ENCODE measurements at places on chromosomes 12 and 14.

- DNase-seq: no peak
Observed at GRCh38 chr14:75155169-75155568, 21.2 kb downstream of the TMED10 start.

- DNase-seq: no peak
Observed at GRCh38 chr12:82473111-82473754, 114.9 kb downstream of the METTL25 start.

DNA sequence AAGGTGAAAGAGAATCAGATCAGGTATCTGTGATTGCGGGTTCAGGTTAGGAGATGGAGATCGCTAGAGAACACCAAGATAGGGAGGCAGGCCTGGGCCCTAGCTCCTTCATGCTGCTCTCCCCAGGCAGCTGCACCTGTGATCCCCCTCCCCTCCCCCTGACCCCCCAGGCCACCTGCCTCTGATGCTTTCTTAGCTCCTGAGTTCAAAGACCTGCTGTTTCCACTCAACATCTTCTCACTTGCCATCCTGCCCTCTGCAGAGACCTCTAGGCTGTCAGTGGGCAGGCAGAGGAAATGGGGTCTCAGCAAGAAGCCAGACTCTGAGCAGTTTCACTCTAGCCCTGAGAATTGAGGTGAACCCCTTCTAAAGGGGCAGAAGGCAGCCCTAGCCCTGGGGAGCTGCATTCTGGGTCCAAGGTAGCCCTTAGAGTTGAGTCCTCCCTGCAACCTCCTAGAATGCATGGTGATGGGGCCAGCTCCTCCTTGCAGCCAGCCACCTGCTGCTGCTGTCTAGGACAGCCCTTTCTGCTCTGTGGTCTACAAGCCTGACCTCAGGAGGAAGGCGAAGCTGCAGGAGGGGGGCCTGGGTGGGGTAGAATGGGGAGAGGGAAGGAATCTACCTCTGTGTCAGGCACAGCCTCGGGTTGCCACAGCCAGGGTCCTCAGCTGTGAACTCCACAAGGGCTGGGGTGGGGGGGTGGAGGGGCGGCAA lies 6.4 kb upstream of the SLC48A1 start:
- DNase-seq: no peak

- DNase-seq: no peak
Observed at GRCh38 chr14:92493024-92493423, 20.6 kb upstream of the RIN3 start.

- DNase-seq: no peak
Observed at GRCh38 chr14:74841230-74842207, 34.4 kb downstream of the PROX2 start.

DNA sequence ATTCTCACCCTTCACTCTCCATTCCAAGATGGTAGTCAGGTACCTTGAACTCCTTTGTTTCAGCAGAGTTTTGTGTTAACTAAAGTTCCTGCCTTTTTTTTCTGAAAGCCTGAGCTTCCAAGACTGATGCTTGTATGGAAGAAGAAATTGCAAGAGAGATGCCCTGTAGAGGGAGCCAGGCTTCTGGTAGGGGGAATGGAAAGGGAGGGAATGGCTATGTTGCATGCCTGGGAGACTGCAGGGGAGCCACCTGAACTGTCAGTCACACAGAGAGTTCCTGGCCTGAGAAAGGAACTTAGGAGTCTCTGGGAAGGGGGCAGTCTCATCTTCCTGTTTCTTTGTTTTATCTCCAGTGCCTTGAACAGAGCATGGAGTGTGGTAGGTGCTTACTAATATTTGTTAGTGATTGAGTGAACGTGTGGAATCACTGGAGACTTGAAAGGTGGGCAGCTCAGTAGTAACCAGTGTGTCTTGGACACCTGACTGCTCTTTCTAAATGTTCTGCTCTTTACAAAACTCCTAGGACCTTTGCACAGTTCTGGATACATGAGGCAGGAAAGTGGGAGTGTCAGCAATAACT lies 132.2 kb downstream of the ANO4 start:
- no peak for DNase-seq

GRCh38 chr12:50185970-50186663 lies 18.9 kb upstream of the CERS5 start:
- DNase-seq: no peak

DNA sequence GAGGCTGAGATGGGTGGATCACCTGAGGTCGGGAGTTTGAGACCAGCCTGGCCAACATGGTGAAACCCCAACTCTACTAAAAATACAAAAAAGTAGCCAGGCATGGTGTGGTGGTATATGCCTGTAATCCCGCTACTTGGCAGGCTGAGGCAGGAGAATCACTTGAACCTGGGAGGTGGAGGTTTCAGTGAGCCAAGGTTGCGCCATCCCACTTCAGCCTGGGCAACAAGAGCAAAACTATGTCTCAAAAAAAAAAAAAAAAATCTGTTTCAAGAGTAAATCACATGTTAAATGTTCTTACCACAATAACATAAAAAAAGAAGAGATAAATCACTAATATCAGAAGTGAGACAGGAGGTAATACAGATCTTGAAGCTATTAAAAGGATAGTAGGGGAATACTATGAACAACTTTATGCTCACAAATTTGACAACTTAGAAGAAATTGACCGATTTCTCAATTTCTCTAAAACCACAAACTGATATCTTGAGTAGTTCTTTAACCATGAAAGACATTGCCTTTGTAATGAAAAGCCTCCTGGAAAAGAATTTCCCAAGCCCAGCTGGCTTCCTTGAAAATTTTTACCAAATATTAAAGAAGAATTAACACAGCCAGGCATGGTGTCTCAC lies 37.7 kb downstream of the TAOK3 start:
- no peak for DNase-seq

DNA sequence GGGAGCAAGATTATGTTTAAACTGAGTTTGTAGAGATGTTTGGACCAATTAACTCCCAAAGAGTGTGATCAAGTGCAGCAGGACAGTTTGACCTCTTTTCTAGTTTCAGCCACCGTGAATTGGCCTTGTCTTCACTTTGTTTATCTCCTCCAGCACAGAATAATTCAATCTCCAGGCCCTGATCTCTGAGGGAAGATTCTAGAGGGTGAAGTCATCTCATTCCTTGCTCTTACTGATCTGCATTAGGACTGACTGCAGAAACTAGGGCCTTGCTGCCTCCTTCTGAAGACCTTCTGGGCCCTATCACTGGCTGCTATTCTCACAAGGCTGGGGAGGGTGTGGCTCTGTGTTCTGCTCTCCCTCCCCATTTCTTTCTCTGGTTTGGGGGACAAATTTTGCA lies 29.4 kb downstream of the C12orf75 start:
- DNase-seq: no peak

GRCh38 chr12:116820064-116820656 lies 61.1 kb downstream of the HRK start:
- DNase-seq: no peak

DNA sequence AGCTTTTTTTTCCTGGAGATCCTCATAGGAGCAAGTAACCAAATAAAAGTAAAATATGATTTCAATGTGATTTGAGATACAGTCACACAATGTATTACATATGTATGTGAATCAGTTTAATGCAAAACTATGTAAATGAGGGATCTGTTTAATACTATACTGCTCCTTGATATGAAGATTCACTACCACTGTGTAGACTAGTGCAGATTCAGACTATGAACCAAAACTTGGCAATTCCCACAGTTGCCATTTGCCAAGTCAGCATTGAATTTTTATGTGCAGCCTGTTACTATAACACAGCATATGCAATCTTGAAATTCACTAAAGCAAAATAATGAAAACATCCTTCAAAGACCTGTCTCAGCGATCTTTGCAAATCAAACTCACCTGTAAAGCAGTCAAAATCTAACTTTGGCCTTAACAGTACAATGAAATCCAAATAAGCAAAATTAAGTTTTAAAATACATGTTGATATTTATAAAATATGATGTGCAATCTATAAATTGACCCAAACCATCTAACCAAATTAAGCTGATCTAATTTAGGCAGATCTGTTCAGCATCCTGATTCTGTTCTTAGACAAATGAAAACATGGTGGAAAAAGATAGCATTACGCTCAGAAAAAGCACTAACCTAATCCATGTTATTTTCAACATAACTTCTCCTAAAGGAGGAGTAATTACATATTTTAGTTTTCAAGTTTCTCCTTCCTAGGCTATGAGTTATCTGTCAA lies 25.5 kb upstream of the LMNTD1 start:
- no peak for DNase-seq

GRCh38 chr12:56373515-56373914 lies 10.9 kb upstream of the APOF start:
- no peak for DNase-seq

DNA sequence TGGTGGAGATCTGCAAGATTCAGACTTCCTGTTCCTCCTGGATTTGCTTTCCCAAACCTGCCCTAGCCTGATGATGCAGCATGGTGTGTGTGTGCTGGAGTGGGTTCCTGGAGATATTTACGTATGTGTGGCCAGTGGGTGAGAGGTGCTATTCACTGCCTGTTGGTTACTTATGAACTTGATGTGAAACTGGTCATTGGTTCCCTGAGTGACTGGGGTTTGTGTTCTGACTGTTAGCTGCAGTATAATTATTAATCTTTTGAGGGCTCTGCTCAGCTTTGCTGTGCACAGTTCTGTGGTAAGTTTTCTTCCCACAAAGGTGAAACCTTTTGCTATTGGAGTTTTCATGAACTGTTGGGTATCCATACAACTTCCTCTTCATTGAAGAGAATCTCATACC lies 541.8 kb upstream of the FBXO33 start:
- no peak for DNase-seq

- DNase-seq: no peak
Observed at GRCh38 chr14:92391726-92392125, 68.8 kb downstream of the SLC24A4 start.

- DNase-seq: no peak
Observed at GRCh38 chr12:9751204-9752144, 9.2 kb downstream of the CD69 start.

GRCh38 chr12:66188584-66189485 lies at the start of gene IRAK3:
IRAK3 (plus strand) TSS chr12:66189214; CDS start chr12:66189300, 86 bp downstream.
- DNase-seq: peak; percentile 13

GRCh38 chr14:88481059-88481458 lies 73.7 kb downstream of the PTPN21 start:
- no peak for DNase-seq

DNA sequence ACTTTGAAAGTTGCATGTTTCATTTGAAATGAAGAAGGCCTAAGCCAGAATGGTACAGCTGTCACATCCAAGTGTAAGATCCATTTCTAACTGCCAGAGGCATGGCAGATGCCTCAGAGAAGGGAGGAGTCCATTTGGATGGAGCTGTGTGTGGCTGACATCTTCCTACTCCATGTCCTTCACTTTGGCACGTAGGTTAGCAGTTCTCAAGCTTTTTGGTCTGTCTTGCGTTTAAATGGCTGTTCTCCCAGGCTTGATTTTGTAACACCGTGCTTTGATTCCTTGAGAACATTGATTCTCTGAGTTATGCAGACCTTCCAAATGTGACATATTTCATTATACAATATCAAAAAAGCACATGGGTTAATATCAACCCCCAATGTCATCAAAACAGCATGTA lies 23.4 kb downstream of the EML1 start:
- no peak for DNase-seq

DNA sequence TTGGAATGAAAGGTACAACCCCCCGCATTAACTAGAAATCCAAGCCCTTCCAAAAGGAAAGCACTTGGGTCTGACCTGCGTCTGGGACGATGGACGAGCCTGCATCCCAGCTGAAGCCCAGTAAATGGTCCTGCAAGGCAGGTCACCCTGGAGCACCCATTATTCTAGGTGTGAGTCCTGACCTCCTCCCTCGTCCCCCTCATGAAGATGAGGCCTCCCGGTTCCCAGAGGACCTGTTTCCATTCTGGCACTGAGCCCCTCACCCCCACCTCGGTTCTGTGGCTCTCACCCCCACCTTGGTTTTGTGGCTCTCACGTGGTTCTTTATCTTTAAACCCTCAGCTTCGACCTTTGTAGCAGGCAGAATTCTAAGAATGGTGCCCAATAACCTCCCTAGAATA lies 7.3 kb downstream of the IFI27 start:
- DNase-seq: no peak

DNA sequence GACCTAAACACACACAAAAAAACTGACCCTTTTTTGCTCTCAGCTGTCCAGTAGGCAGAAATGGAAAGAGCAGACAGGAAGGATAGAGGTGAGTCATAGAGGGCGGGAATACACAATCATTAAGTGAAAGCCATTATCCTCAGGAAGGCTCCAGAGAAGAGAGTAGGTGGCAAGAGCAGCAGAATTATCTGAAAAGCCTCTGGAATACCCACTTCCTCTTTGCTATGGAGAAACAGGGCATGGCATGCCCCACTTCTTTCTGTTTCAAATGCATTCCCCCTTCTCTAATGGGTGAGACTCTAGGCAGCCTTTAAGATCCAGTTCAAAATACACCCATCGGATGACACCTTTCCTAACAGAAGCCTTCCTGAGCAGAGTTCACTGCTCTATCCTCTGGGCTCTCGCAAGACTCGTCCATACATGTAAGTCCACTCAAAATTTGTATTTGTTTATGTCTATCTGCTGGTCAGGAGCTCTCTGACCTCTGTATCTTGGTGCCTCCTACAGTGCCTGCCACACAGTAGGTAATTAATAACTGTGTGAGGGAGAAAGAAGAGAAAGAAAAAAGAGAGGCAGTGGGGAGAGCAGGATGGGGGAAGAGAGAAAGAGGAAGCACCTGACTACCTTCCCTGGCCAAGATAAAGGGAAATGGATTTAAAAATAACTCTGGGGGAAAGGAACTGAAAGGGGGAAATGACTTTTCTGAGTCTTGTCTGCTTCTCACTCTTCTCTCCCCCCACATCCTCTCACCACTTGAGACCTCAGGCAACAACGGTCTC lies 8.5 kb downstream of the KLHL33 start:
- no peak for DNase-seq

DNA sequence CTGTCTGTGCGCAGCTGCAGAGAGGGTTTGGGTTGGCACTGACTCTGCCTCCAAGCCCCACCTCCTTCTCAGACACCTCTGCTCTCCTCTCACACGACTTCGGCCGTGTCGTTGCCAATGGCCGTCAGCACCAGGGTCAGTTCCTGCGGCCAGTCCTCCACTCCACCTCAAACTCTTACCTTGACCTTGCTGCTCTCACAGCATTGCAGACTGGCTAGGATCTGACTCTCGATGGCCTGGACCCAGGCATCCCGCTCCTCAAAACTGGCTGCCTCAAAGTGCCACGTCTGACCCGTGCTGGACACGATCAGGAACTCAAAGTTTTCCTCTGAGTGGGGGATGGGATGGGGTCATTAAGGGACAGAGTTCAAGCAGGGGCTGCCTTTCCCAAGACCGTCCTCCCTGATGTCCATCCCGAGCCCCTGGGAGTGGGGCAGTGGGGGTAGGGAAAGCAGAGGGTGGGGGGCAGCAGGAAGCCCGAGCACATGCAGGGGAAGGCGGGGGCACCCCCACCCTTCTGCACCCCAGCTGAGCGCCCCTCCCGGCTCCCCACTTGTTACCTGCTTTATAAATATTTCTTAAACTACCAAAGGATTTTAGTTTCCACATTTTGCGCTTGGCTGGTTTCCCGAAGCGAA lies 10.7 kb downstream of the AGAP2 start:
- DNase-seq: no peak
